Tracheal epithelial cell (primary cell): ENCODE measurements at places on chromosomes 4 and X. TPM values are rescaled to one million over a fixed set of nuclear protein-coding genes. Genes with fewer than 3 reads are reported as not detected.

The PPP1R2C gene
- total RNA-seq = not detected in 2 replicates

The MYOZ2 gene
- total RNA-seq = not detected in 2 replicates

The CXCL11 gene
- total RNA-seq = 2.2 TPM in 1 of 2 replicates, not detected in the other

The AADAT gene
- total RNA-seq = 0.48 and 1.7 TPM in 2 replicates

The TEX13C gene
- not detected in 2 replicates for total RNA-seq

The CXCL13 gene
- total RNA-seq = not detected in 2 replicates

The DMRTC1 gene
- not detected in 2 replicates for total RNA-seq

The GPR50 gene
- not detected in 2 replicates for total RNA-seq

The CXorf65 gene
- not detected in 2 replicates for total RNA-seq

The NDUFC1 gene
- total RNA-seq = 32.8 and 35.2 TPM in 2 replicates

The CXCL9 gene
- not detected in 2 replicates for total RNA-seq
